ENCODE measurements at places on chromosomes 7 and 10.

DNA sequence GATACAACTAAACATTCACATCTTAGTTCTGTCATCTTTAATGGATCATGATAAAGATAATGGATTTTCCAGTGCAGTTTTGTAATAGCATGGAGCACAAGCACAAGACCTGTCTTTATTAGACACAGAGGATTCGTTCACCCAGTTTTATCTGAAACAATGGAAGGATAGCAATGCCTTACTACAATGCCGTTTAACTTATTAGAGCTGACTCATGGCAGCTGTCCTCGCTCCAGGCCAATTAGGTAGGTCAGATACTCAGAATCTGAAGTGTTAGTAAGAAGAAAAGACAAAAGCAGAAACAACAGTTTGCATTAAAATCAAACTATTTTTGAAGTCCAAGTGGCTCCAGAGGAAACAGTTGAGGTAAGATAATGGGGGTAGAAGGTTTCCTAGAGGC, 12.8 kb downstream of the OR13A1 start:
- no peak for DNase-seq

- DNase-seq = no peak
Measured at GRCh38 chr7:96648784-96649183, 60.9 kb downstream of the SEM1 start.

DNA sequence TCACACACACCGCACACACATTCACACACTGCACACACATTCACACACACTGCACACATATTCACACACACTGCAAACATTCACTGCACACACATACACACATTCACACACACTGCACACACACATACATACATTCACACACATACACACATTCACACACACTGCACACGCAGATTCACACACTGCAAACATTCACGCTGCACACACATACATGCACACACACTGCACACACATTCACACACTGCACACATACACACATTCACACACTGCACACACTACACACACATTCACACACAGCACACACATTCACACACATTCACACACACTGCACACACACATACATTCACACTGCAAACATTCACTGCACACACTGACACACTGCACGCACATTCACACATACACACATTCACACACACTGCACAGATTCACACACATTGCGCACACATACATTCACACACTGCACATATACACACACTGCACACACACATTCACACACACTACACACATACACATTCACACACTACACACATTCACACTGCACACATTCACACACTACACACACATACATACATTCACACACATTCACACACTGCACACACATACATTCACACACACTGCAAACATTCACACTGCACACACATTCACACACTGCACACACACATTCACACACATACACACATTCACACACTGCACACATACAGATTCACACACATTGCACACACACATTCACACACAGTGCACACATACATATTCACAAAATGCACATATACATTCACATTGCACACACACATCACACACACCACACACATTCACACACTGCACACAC, 325.1 kb downstream of the PTPRN2 start:
- no peak for DNase-seq

DNA sequence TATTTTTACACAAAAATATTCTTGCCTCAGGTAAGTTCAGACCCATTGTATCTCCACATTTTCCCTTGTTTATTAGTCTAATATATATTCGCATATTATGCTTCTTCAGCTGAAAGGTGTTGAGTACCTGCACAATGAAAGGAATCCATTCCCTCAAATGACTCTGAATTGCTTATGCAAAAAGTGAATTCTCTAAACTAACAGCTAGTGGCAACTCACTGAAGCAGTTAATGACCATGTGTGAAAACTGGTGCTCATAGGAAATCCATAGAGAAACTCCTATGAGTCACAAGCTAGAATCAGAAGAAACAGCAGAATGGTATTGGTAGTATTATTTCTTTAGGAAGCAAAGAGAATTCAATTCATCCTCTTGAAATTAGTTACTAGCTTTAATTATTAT, 33.5 kb upstream of the RNF148 start:
- DNase-seq = no peak

DNA sequence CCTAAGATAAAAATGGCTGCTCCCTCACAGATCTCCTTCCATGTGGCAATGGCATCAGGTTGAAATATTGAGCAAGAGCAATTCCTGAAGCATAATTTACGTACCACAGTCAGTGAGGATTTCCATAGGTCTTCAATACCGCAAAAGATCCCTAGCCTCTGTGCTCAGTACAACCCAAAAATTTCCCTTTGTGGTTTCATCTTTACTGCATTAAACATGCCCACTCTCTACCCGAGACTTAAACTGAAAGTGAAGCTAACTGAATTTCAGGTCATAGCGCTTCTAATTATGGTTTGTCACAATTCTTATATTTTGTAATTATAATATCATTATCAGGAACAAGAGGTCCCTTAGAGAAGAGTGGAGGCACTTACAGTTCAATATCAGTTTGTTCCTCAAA, 1071.1 kb downstream of the XPNPEP1 start:
- DNase-seq = no peak

GRCh38 chr7:71308096-71308495, 176.2 kb downstream of the GALNT17 start:
- peak; percentile 46 for DNase-seq

GRCh38 chr10:85915245-85915846, 451.2 kb downstream of the GRID1 start:
- DNase-seq = no peak

DNA sequence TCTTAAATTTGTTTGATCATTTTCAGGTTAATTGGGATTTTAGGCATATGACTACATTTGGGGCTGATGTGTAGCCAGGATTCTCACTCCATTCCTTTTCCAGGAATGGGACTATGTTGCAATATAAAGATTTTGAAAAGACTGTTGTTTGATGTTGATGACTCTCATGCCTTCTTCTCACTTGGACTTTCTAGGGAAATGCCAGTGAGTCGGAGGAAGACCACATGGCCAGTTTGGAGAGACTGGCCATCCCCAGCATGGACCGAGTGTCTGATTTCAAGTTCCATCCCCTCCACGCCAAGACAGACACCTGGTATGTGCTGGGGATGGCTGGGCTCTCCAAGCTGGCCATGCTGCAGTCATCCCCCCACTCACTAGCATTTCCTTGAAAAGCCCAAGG, 5.5 kb downstream of the IGFBP3 start:
- no peak for DNase-seq

GRCh38 chr7:151793531-151793951, 83.4 kb downstream of the PRKAG2 start:
- DNase-seq = no peak

DNA sequence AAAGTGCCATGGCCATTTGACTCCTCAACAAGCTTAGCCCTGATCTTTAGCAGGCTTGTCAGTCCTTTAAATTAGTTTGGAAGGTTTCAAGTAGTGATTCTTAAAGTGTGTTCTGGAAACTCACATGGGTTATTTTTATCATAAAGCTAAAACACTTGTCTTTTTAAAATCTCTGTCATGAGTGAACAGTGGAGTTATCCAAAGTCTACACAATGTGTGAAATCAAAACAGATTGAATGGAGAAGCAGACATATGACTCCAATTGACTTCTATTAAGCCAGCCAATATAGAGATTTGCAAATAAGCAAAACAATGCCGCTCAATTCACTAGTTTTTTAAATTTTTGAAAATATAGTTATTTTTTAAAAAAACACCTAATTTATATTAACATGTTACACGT, 53.3 kb upstream of the SORCS3 start:
- DNase-seq = no peak

GRCh38 chr7:130275826-130276297, 9.2 kb downstream of the CPA2 start:
- no peak for DNase-seq

GRCh38 chr7:17411922-17412321, 113.5 kb downstream of the AHR start:
- DNase-seq = no peak

GRCh38 chr7:150732786-150733481, 4.3 kb upstream of the GIMAP5 start:
- DNase-seq = no peak

DNA sequence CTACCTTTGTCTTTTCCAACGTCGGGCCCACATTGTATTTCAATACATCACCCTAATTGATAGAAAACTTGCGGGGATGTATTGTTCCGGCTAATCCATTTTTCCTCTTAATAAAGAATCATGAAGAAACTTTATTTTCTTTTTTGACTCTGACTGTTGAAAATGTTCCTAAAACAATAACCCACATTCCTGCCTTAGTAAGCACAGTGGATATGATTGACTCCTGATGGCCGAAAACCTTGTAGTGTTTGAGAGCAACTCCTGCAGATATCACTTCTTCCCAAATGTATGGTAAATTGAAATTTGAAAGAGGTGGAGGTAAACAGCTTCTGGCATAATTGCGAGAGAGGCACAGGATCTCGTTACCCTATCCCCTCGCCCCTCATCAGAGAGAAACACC, 65.7 kb downstream of the BICC1 start:
- no peak for DNase-seq

DNA sequence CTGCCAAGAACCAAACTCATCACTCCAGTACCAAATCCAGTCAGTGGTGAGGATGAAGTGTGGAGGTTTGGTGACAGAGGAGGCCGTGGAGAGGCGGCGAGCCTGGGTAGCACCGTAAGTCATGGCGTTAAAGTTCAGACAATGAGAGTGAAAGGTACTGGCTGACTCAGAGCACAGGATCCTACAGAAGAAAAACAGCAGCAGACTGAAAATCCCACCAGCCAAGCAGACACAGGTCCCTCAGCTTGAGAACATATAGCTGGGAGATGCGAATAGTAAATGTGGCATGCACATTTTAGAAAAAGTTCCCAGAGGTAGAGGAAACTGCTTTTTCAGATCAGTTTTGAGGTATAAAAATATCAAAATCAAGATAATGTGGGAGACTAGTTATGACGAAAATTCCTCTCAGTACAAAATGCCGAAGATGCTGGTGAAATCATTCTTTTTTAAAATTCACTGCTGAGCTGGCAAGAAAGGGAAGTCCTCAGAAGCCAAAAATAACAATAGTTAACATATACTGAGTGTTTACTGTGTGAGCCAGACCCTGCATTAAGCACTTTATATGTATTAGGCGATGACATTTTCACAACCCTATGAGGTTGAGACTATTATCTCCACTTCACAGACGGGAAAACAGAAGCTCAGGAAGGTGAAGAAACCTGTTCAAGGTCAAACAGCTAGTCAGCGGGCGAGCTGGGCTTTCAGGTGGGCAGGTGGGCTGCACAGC, 20.9 kb downstream of the PARP12 start:
- no peak for DNase-seq

GRCh38 chr10:87670586-87670985, 10.9 kb downstream of the PAPSS2 start:
- DNase-seq = no peak

GRCh38 chr7:100059251-100059739, 9.7 kb downstream of the ZSCAN21 start:
- no peak for DNase-seq

- no peak for DNase-seq
Measured at GRCh38 chr10:110113670-110114337, 93.6 kb upstream of the MXI1 start.

GRCh38 chr7:100676501-100677306, 3.2 kb downstream of the GNB2 start:
- no peak for DNase-seq

- no peak for DNase-seq
Measured at GRCh38 chr7:7565746-7566650, 686 bp upstream of the MIOS start.

DNA sequence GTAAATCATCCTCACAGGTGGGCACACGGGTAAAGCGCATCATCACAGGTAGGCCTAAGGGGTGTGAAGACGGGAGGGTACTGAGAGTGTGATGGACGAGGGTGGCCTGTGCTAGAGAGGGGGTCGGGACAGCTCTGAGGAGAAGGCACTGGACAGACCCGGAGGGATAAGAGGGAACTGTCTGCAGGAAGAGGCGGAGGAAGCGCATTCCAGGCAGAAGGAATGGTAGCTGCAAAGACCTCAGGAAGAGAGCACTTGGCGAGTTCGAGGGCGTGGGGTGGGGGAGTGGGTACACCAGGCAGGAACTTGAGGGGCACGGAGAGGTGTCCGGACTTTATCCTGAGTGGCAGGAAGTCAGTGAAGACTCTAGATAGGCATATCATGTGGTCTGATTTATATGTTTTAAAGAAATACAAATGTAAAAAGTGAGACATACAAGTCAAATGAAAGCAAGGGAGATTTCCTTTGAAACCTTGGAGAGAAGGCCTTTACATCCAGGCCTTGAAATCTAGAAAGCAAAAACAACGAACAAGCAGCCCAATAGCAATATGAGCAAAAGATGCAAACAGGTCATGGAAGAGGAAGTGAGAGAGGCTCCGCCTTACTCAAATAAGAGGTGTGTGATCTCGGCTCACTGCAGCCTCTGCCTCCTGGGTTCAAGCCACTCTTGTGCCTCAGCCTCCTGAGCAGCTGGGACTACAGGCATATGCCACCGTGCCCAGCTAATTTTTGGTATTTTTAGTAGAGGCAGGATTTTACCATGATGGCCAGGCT, 3.6 kb downstream of the LHPP start:
- no peak for DNase-seq

GRCh38 chr7:51261117-51261835, 55.3 kb downstream of the COBL start:
- no peak for DNase-seq

DNA sequence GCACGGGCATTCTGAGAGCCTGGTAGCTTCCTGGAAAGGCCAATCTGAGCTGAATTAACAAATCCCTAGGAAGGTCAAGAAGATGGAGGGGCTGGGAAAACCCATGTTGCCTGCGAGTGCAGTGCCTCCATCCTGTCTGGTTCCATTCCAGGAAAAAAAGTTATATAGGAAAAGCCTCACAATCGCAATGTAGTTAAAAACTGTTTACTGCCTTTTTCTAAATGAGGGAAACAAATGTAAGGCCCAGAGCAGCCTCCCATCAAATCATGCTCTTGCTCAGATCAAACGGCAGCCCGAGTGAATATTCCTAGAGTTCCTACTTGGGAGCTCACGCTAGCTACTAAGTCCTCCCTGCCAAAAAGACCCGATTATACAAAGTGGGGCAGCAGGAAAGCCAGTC, 179.9 kb downstream of the KCNMA1 start:
- no peak for DNase-seq

DNA sequence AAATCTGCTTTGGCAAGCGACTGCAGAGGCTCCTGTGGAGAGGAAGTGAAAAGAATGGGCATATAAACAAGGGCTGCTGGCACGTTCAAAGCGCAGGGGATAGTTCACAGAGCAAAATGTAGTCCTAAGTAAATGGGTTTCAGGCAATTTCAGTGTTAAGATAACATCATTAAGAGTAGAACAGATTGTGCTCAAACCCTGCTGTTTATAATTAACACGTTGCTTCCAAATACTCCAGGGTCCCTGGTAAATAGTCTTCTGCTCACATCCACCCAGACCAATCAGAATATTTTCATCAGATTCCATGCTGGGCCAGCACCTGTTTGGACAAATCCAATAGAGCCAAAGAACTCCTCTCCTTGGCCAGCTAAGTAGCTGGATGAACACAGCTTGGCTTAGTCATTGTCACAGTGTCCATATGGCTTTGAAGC, 81.4 kb downstream of the ORC5 start:
- DNase-seq = no peak

GRCh38 chr10:59025981-59026765, 150.3 kb upstream of the PHYHIPL start:
- DNase-seq = no peak

- DNase-seq = no peak
Measured at GRCh38 chr7:25949736-25950487, 202.1 kb upstream of the NFE2L3 start.

GRCh38 chr10:122276611-122277208, 5.6 kb downstream of the BTBD16 start:
- no peak for DNase-seq
